ENCODE measurements at places on chromosomes 1 and 21.

DNA sequence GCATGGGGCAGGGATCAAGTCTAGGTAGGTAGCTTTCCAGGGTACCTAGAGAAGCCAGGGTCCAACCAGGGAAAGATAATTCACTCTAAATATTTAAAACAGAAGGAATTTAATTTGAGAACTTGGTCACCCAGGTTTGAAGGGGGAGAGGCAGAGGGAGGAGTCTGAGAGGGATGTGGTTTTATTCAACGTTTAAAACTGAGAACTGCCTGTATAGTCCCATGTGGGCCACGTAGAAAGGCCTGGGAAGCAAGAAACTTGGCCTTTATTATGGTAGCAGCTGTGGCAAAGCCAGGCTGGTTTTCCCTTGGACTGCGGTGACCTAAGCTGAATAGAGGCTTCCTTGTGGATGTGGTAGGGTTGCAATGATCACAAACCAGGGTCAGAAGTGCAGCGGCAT, 42.0 kb upstream of the DUSP10 start:
- DNase-seq = no peak

GRCh38 chr1:231779081-231779480, 152.5 kb downstream of the DISC1 start:
- no peak for DNase-seq

- no peak for DNase-seq
Observed at GRCh38 chr1:153251562-153251961, 7.9 kb upstream of the LORICRIN start.

DNA sequence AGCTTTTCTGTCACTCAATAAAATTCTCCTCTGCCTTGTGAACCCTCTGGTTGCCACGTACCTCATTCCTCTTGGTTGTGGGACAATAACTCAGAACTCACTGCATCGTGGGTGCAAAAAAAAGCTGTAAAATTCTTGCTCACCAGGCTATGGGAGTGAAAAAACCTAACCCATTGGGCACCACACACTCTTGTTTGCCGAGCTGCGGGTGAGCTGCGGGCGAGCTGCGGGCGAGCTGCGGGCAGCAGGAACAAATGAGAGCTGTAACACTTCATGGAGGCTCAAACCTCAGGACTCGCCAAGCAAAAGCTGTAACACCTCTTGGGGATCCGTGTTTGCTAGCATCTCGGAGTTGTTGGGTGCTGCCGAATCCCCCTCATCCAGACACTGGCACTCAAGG, 641.3 kb upstream of the CHRM3 start:
- no peak for DNase-seq

DNA sequence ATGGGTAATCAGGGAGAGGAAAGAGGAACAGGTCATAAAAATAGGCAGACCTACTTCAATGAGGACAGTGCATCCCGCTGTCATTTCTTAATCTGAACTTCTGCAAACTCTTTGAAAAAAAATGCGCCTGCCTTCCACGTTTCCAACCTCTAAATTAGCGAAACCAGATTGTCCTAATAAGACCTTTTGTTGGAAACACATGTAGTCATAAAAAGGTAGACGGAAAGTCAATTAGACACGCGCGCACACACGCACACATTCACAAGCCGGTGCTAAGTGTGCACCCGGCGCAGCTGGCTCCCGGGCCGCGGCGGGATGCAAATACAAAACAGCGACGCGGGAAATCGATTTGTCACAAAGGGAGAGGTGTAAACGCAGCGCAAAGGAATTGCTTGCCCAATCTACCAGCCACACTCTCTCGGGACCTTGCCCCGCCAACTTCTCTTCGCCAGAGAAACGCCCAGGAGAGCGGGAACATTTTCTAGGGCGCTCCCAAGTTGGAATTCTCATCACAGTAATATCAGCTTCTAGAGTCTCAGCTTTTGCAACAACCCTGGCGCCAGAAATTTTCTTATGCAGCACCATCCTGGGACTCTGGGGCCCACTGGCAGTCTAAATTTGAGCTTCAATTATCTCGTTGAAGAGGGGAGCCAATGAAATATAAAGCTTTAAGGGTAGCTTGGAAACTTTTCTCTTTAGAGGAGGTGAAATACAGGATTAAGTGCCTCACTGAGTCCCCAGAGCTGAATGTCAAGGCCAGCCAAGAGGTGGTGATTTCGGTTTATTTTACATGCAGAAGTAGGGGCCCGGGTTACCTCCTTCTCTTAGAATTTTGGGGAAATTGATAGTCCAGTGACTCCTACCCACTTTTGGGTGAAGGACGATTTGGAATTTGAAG, 4.5 kb downstream of the PRRX1 start:
- DNase-seq = no peak

- no peak for DNase-seq
Observed at GRCh38 chr21:33261635-33262034, 4.5 kb upstream of the IL10RB start.

GRCh38 chr1:7420098-7420445, 351.0 kb upstream of the VAMP3 start:
- DNase-seq = no peak

DNA sequence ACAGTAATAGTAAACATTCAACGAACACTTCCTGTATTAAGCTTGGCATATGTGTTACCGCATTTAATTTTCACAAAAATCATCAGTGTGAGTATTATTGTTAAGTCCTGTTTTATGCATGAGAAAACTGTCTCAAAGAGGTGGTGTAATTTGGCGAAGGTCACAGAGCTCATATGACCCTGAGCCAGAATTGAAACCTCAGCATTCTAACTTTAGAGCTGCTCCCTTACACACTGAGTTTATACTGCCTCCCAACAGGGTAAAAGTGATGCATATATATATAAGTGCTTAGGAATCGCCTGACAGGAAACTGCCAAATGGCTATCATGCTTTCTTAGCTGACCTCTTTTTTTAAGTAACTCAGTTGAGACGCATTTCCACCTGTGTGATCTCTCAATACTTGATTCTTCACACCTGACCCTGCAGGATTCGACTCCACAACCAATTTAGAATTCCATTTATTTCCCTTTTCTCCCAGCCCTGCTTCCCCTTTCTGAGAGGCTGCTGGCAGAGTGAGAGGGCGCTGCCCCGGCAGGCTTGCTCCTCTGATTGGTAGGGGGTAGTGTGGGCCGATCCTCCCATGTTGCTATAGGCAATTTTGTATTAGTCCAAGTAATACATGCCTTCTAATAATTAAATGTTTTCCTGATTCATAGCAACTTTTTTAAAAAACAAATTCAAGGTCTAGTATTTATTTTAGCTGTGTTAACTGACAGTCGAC, 40.5 kb downstream of the ZBTB40 start:
- no peak for DNase-seq

DNA sequence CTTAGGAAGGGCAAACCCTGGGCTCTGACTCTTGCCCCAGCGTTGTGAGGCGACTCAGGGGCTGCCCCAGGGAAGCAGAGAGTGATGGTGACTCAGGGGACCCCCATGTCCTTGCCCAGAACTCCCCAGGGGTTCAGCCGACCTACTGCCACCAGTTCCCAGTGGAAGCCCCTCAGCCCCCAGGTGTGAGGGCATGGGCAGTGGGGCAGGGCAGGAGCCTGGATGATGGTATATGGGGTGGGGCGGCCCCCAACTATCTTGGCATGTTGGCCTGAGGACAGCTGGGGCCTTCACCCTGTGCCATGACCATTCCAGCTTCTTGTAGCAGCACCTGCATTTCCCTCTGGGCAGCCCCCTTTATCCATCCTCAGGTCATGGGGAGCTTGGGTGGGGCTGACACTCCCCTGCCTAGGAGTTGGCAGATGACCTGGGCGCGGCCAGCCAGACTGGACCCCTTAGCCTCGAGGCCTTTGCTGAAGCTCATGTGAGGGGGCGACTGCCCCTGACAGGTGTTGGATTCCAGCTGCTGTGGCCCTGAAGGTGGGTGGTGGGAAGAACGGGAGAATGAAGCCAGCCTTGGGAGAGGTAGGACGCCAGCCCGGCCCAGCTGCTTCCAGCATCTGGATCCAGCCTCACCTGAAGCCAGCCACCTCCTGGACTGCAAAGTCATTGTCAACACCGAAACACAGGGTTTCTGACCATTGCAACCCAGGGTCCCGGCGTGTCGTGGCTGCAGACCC, 1.8 kb upstream of the FNDC10 start:
- DNase-seq = no peak

DNA sequence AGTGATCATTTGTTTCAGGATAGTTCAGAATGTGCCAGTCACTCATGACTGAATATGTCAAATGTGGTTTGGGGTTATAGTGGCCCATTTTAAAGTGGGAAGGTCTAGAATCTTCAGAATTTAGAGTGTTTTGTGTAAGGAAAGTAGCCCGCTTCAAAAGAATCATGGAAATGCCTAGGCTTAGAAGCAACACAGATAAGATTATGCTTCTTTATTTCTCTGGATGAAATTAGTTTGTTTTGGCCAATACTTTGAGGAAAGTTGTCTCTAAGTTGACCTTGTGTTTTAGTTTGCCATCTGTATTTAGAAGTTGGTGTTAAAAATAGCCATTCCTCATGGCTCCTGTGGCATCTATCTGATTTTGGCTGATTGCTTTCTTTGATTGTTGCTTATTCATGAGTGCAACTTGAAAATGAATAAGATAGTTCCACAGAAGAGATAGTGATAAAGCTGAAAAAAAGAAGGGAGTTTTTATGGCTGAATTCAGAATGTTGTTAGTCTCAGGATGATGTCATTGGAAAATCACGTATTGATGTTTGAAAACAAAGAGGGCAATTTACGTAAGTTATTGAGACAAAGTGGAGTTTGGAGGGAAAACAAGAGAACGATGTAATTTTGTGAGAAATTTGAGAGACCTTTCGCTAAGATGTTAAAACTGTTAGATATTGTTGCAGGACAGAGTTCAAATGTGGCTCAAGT, 71.9 kb downstream of the PLA2G4A start:
- DNase-seq = no peak

DNA sequence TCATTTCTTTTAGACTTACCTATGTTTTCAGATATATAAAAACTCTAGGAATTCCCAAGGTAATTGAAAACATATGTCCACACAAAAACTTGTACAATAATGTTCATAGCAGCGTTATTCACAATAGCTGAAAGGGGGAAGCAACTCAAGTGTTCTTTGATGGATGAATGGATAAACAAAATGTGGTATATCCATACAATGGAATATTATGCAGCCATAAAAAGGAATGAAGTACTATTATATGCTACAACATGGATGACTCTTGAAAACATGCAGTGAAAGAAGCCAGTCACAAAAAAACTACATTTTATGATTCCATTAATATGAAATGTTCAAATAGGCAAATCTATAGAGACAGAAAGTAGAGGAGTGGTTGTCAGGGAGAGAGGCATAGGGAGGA, 62.2 kb upstream of the WDR26 start:
- DNase-seq = no peak

- DNase-seq = no peak
Observed at GRCh38 chr21:45361033-45361997, 43.6 kb upstream of the COL18A1 start.

DNA sequence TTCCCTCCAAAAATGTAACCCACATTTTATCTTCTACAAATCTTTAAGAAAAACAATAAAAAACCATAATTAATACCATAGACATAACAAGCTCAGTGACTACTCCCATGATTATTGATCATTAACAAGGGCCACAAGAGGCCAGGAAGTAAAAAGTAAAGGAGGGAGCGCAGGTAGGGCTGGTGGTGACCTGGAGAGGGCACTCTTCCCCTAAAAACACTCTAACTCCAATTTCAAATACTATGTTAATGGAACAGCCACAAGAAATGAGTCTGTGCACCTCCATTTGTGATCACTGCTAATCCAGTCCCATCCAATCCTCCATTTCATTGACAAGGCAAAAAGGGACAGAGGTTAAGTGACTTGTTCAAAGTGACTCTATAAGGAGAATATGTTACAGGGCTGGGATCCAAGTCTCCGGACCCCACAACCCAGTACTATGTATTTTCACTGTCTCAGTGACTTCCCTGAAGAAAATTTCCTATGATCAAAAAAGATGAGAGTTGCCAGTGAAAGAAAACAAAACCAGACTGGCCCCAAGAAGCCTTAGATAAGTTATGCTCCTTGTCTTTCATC, 41.2 kb upstream of the CFAP298 start:
- no peak for DNase-seq

GRCh38 chr1:213693864-213694263, 293.9 kb upstream of the PROX1 start:
- no peak for DNase-seq

- no peak for DNase-seq
Observed at GRCh38 chr1:4075436-4076225, 175.6 kb upstream of the C1orf174 start.

DNA sequence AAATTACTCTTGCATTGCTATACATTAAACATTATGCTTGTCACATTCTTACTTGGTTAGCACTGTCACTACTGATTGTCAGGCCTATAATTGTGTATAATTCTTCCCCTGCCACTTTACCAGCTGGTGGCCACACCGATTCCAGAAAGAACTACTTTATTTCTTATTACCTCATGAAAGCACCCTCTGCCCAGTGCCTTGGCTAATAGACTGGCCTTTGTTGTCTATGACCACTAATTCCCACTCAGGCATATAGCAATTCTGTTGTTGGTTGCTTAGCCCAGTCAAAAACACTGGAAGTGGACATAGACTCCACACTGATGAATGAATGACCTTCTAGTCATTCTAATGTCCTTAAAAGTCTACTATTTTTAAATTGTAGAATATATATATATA, 35.6 kb downstream of the MRPL39 start:
- no peak for DNase-seq

DNA sequence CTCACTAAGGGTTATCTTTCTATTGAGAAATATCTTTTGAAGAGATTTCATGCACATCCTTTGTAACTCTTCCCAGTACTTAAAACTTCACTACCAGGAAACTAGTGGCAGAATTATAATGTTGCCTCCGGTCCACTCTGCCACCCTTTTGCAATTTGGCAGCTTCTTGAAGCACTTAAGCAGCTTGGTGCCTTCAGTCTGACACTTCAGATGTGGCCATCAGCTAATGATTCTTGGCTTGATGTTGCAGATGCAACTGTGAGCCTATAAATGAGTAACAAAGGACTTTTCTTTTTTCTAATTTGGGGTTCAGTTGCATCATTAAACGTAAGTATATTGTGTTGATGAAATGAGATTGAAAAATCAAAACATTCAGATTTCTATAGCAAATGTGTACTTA, 187.5 kb upstream of the C21orf91 start:
- DNase-seq = no peak

DNA sequence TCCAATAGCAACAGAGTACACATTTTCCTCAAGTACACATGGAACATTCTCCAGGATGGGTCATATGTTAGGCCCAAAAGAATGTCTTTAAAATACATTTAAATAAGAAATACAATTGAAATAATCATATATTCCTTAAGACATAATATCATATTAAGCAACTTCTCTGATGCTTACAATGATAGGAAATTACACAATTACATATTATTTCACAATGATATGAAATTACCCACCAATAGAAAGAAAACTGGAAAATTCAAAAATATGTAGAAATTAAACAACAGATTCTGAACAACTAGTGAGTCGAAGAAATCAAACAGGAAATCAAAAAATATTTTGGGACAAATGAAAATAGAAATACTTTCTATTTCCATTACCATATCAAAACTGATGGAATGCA, 45.6 kb downstream of the FLVCR1 start:
- no peak for DNase-seq

GRCh38 chr1:96721053-96721415, 550 bp upstream of the PTBP2 start:
- no peak for DNase-seq
